ENCODE measurements at places on chromosomes 5 and 9. TPM values are rescaled to one million over a fixed set of nuclear protein-coding genes. Genes with fewer than 3 reads are reported as not detected.

The GCNT4 gene
- 6.9 TPM for total RNA-seq

The PRSS3 gene
- total RNA-seq = not detected

The CTNND2 gene
- total RNA-seq = not detected

The FBN2 gene
- total RNA-seq = 0.73 TPM

The MYORG gene
- 1.4 TPM for total RNA-seq

The SH3RF2 gene
- 0.61 TPM for total RNA-seq

GRCh38 chr5:132309679-132310078 lies 15.5 kb downstream of the SLC22A4 start:
- no peak for DNase-seq

- peak; percentile 36 for DNase-seq
These were observed 557 bp downstream of the GNG10 start for GRCh38 chr9:111661802-111662521.

- no peak for DNase-seq
These were observed 16.6 kb upstream of the EGFL7 start for GRCh38 chr9:136645903-136646754.

GRCh38 chr5:13865312-13865711 lies 79.2 kb downstream of the DNAH5 start:
- no peak for DNase-seq

DNA sequence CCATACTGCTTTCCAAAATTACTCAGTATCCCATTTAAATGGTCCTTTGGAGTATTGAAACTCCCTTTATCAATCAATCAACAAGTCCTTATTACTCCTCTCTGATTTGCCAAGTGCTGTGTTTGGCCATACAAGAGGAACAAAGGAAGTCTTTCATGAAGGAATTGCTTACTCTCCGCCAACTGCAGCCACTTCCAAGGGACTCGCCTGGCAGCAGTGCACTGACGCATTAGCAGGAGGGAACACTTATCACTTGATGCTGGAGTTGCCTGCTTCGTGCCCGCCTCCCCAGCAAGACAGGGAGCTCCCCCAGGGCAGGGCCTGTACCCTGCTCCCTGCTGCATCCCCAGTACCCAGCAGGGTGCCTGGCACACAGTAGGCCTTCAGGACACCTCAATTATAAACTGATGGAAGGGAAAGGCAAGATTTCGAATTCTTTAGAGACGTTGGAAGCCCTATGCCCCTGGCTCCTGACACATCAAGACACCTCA lies 97.9 kb downstream of the CRB2 start:
- DNase-seq = no peak

DNA sequence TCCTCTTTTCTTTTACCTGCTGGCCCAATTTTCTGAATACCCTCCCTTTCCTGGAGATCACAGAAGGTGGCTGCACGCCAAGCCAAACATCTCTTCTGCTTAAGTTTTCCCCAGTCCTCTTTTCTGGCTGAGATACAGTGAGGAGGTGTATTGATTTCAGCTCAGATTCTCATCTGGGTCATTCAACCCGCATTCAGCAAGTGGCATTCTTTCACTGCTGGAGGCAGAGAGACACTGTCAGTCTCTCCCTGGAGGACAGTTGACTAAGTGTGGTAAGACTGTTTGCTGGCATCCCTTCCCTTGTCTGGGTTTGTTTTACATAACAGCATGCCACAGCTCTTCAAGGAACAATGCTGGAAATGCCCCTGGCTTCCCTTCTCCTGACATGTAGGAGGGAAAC lies 60.5 kb downstream of the GABRG2 start:
- DNase-seq = no peak

- no peak for DNase-seq
These were observed 10.2 kb downstream of the CMYA5 start for GRCh38 chr5:79699763-79700400.

- DNase-seq = no peak
These were observed 51.6 kb upstream of the SARDH start for GRCh38 chr9:133789778-133790177.

- no peak for DNase-seq
These were observed 5.3 kb downstream of the SLC36A3 start for GRCh38 chr5:151298063-151298855.

- no peak for DNase-seq
These were observed 488.9 kb upstream of the TNC start for GRCh38 chr9:115606838-115607237.

DNA sequence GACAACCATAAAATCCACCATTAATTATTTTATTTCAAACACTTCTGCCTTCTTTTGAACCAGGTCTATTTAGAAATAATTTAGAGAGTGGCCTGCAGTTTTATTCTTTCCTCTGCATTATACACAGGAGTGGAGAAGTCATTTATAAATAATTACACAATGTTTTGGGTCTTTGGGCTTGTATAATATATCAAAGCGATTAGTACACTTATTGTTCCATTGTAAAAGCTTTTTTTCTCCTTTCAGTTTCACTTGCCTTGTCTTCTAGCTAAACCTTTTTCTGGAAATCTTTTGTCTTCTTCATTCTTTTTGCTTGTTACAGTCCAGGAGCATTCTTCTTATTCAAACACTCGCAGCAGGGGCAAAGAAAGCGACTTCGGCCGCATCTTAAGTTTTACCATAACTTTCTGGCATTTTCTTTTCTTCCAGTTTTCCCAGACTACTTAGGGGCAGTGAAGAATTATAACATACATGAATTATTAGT lies 7.3 kb upstream of the NEUROG1 start:
- DNase-seq = no peak

- DNase-seq = no peak
These were observed 16.8 kb downstream of the GNAQ start for GRCh38 chr9:78014776-78015175.

- DNase-seq = no peak
These were observed 72.0 kb downstream of the ACTBL2 start for GRCh38 chr5:57410374-57411320.
